H1 (cell line): ENCODE measurements at places on chromosomes 1 and 21.

GRCh38 chr1:212040629-212041412, 5.3 kb downstream of the DTL start:
- no peak for DNase-seq
- H3K4me1 ChIP-seq: no peaks in the 10 kb centered on the region
- H3K4me3 ChIP-seq: no peak overlapping the region
- peaks cover 51% of the 10 kb centered on the region for H3K36me3 ChIP-seq
- no peaks in the 10 kb centered on the region for H3K27me3 ChIP-seq

DNA sequence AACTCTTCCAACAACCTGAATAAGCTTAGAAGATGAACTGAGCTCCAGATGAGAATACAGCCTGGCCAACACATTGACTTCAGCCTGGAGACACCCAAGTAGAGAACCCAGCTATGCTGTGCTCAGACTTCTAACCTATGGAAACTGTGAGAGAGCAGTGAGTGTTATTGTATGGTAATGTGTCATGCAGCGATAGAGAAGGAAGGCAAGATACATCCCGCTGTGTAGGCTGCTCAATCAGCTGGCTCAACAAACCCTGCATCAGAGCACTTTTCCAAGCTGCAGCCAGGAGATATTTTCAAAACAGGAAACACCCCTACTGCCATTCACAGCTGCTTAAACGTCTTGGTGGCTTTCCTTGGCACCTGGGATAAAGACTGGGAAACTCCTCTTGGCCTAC, 321.3 kb downstream of the SIPA1L2 start:
- no peak overlapping the region for H3K4me3 ChIP-seq
- no peaks in the 10 kb centered on the region for H3K36me3 ChIP-seq
- H3K27me3 ChIP-seq: no peaks in the 10 kb centered on the region

- H3K27ac ChIP-seq: no peak overlapping the region
- H3K27me3 ChIP-seq: no peaks in the 10 kb centered on the region
- no peak for DNase-seq
Observed at GRCh38 chr1:15343729-15344128, 66.0 kb upstream of the EFHD2 start.

DNA sequence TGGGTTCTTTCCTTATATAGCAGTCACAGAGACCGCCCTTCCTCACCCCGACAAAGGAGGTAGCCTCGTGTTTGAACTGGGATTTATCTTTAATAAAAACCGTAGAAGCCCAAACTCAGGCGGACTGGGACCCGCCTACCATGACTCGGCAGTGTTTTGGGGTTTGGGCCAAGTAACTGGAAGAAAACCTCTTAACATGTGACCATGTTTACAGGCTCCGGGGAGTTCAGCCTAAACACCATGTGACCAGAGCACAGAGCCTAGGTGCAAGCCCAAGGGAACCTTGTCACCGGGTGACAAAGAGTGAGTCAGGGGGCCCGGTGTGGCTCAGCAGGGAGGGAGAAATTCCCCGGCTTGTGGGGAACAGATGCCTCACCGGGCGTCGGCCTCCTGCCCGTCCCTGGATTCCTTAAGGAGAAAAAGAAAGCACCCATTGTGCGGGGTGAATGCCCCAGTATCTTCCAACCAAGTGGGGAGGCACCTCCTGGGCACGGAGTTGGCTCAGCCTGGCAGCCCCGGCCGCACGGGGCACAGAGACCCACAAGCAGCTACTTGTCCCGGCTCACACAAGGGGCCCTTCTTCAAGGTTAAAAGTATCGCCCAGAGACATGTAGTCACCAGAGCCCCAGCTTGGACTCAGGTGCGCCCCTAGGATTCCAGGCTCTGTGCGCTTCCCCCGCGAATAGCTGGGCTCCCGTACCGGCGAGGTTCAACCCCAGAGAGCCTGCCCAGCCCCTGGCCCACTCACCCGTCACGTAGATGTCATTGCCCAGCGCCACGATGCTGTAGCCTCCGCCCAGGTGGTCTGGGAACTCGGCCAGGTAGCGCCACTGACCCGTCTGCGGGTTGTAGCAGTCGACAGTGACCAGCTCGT, 1.4 kb downstream of the KLHL21 start:
- no peaks in the 10 kb centered on the region; the same call in 1 of the 2 replicates for H3K27me3 ChIP-seq
- no peak overlapping the region for H3K27ac ChIP-seq
- H3K4me3 ChIP-seq: peak overlapping the region; percentile 85
- peaks cover 19% of the 10 kb centered on the region for H3K36me3 ChIP-seq
- H3K4me1 ChIP-seq: peaks cover 12% of the 10 kb centered on the region

DNA sequence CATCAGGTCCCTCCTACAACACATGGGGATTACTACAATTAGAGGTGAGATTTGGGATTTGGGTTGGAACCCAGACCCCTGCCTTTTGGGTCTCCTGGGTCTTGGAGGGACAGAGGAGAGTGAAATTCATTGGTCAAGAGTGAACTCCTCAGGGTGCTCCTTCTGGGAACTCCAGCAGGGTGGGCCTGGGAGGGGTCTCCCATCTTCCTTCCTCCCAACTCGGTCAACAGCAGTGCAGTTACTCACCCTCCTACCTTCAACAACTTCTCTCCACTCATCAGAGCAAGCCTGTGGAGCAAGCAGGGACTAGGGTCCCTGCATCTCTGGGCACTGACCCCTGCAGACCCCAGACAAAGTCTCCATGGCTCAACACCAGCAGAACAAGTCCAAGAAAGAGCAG, 89.3 kb upstream of the TMPRSS2 start:
- peaks cover 11% of the 10 kb centered on the region for H3K4me1 ChIP-seq
- H3K4me3 ChIP-seq: no peak overlapping the region
- H3K27me3 ChIP-seq: no peaks in the 10 kb centered on the region
- H3K27ac ChIP-seq: no peak overlapping the region

GRCh38 chr21:38863843-38864363, 58.2 kb downstream of the ETS2 start:
- H3K27ac ChIP-seq: no peak overlapping the region
- 0 out of 2 replicates have a peak, but pooled peaks cover 3% of the 10 kb centered on the region for H3K4me1 ChIP-seq
- H3K4me3 ChIP-seq: no peak overlapping the region
- H3K27me3 ChIP-seq: no peaks in the 10 kb centered on the region

- no peak for DNase-seq
- H3K4me1 ChIP-seq: peaks cover 31% of the 10 kb centered on the region
- no peaks in the 10 kb centered on the region for H3K36me3 ChIP-seq
Observed at GRCh38 chr1:63799820-63800219, 26.0 kb downstream of the ROR1 start.

DNA sequence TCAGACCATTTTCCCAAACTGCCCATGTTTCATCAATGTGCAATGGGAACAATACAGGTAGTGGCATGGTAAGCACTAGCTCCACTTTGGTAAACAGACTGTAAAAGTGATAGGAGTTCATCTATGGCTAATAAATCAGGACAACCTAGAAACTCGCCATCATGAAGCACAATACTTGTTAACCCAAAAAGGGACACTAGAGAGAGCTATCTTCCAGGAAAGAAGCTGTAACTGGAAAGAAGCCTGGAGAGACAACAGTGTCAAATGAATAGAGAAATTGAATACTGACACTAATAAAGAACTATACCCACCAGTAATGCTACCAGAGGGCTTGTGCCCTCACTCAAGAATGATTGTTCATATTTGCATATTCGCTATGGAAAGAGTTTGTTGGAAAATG, 164.7 kb upstream of the RGS18 start:
- H3K36me3 ChIP-seq: no peaks in the 10 kb centered on the region
- H3K27me3 ChIP-seq: no peaks in the 10 kb centered on the region

DNA sequence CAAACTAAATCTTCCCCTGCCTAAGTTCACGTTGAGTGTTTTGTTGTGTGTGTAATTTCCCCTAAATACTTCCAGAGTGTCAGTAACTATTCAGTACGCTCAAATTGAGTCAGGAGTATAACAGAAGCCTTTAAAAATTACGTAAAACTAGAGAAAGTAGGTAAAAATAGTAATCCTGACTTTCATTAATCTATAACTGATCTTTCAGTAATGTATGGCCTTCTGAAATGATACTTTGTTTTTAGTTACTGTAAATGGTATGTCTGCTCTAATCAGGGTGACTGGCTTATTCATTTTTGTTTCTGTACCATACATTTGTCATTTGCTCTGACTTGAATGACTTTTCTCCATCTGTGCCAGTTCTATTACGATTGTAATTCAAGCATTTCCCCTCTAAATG, 29.4 kb downstream of the MIER1 start:
- H3K4me1 ChIP-seq: no peaks in the 10 kb centered on the region
- H3K4me3 ChIP-seq: no peak overlapping the region
- no peak overlapping the region for H3K27ac ChIP-seq
- peaks cover 25% of the 10 kb centered on the region for H3K36me3 ChIP-seq
- no peaks in the 10 kb centered on the region for H3K27me3 ChIP-seq

- H3K36me3 ChIP-seq: no peaks in the 10 kb centered on the region
- H3K27me3 ChIP-seq: no peaks in the 10 kb centered on the region
- H3K4me3 ChIP-seq: no peak overlapping the region
- H3K27ac ChIP-seq: no peak overlapping the region
- H3K4me1 ChIP-seq: no peaks in the 10 kb centered on the region
Observed at GRCh38 chr1:198101716-198102453, 54.9 kb upstream of the NEK7 start.

GRCh38 chr1:156860628-156861423, at the start of gene NTRK1:
NTRK1 (plus strand) TSS chr1:156860865; CDS start chr1:156860935, 70 bp downstream.
- H3K36me3 ChIP-seq: peaks cover 2% of the 10 kb centered on the region; the same call in 1 of the 2 replicates
- peaks cover 55% of the 10 kb centered on the region for H3K27me3 ChIP-seq
- H3K27ac ChIP-seq: no peak within 1 kb of the TSS
- peak within 1 kb of the TSS; percentile 62 for H3K4me3 ChIP-seq
- peaks cover 9% of the 10 kb centered on the region for H3K4me1 ChIP-seq
